ENCODE measurements at places on chromosomes 2 and 18.

GRCh38 chr2:186381573-186381972 lies 104.5 kb upstream of the ZC3H15 start:
- DNase-seq = no peak

DNA sequence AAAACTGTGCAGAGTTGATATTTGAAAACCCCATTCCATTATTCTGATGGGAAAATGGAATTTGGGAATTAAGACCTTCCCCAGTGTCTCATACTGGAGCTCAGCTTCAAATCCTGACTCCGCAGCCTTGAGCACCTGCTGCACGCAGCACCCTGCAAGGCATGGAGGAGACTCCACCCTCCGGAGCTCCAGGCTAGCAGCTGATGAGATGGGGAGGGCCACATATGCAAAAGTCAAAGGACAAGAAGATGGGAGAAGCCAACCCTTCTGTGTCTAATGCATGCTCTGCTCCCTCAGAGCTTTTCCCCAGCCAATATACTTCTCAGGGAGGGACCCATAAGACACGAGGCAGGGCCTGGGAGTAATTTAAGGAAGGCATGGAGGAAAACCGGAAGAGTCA lies 34.7 kb upstream of the TRIB2 start:
- DNase-seq = no peak

GRCh38 chr2:174939046-174939445 lies 66.1 kb downstream of the CHN1 start:
- peak; percentile 62 for DNase-seq

DNA sequence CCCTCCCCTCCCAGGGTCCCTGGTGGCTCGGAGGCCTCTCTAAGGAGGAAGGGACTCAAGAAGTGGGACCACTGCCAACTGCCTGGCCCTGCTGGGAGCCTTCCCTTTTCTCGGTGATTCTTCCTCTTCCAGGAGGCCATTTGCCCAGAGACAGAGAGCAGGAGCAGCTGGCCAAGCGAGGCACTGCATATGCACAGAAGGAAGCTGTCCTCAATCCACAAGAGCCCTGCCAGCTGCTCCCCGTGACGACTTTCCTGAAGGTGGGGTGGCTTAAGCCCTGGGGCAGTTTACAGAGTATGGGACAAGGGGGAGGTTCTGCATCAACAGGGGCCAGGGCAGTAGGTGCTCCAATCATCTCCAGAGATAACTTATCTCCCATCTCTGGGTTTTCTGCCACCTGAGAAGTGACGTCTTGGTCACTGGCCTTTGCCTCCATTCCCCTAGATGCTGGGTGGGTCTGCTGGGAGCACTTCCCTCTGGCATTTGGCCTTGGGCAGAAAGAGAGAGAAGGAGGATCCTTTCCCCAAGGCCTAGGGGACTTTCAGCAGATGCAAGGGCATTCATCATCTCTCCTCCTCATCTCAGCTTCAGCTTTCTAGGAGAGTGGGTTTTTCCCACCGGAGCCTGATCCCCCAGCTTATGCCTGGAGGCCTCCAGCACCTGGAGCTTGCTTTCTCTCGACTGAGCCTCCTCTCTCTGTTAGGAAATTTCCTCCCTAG lies 28.5 kb downstream of the CIB4 start:
- no peak for DNase-seq

- DNase-seq = no peak
Observed at GRCh38 chr2:64743739-64744330, 90.1 kb upstream of the SERTAD2 start.

DNA sequence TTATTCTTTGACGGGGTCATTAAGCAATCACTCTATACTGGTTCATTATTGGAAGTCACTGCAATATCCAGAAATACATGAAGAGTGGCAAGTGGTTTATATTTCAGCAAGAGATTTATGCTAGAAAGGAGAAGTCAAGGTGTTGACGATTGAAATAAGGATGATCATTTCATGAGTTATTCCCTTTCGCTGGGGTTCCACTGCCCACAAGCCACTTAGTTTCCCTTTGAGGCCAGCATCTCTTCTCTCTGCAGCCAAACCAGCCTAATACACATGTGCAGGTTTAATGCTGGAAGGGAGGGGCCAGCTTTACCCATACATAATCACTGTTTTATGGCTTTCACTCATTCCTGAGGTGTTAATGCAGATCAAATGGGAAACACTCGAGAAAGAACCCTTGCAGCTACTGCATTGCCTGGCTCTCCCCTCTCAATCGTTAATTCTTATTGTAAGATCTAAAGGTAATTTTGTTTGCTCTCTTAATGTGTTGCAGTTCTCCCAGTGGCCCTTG lies 108.4 kb downstream of the MEIS1 start:
- DNase-seq = no peak

DNA sequence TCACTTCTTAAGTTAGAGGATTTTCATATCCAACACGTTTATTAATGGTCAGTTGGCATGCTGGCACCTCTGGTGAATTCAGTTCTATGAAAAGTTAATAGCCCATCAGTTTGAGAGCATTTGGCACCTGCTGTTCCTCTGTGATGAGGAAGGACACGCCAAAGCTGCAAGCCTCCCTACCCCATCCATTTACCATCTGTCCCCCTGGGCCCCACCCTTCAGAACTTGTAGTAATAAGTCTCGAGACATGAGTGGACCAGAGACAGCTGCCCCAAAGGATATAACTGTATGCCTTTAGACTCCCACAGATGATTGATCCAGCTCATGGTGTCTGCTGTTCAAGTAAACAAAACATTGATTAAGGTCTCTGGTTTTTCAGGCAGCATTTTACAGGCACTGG lies 6.3 kb downstream of the OST4 start:
- no peak for DNase-seq

DNA sequence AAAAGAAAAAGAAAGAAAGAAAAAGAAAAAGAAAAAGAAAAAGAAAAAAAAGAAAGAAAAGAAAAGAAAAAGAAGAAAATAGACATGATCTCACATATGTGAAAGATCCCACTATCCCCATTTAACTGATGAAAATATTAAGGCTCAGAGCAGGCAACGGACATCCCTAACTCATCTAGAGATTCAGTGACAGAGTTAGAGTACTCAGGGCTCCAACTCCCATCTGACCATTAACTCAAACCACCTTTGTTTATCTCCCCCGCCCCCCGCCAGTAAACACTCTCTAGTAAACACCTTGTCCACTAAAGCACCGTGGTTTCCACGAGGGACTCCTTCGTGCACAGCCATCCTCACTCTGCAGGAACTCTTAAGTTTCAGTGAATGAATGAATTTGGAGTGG lies 142.9 kb downstream of the TGIF1 start:
- DNase-seq = no peak

GRCh38 chr2:20232837-20233207 lies 7.9 kb upstream of the SDC1 start:
- DNase-seq = no peak

- DNase-seq = no peak
Observed at GRCh38 chr2:67412424-67412823, 15.3 kb downstream of the ETAA1 start.

DNA sequence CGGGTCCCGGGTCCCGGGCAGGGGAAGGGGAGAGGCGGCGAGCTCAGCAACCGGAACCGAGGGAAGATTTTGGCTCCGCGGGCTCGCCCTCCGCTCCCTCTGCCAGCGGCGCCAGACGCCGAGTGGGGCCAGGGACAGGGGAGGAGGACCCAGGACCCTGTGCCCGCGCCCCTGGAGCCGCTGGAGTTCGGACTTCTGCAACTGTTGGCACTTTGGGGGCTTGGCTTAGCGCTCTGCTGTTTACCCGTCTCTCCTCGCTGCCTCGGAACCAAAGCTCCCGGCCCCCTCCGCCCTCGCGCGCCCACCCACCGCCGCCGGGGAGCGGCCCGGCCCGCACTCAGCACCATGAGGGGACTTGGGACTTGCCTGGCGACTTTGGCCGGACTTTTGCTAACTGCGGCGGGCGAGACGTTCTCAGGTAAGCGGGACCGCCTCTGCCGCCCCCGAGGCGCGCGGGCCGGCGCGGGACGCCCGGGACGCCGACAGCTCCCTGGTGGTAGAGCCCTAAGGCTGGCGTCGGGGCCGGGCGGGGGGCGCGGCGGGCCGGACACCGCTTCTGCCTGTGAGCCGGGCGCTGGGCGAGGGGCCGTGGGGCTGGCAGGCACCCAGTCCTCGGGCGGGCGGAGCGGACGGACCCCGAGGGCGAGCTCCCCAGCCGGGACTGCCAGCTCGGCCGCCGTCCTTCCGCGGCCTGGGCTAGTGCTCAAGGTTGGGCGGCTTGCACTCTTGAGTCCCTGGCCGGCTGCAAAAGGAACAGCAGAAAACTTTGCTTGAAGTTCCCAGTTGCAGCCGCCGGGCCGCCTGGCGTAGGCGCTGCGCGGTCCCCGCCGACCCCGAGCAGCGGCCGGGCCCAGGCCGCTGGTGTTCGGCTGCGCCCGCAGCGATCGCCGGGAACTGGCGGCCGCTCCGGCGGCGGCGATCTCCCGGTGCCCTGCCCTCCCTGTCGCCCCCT lies 634 bp downstream of the PTPRM start:
- peak; percentile 53 for DNase-seq

- DNase-seq = peak; percentile 8
Observed at GRCh38 chr2:159968279-159968900, 94.0 kb downstream of the PLA2R1 start.

- DNase-seq = no peak
Observed at GRCh38 chr2:70566464-70566863, 12.8 kb upstream of the TGFA start.

- peak; percentile 58 for DNase-seq
Observed at GRCh38 chr18:14976736-14977430, 228.9 kb downstream of the ANKRD30B start.

DNA sequence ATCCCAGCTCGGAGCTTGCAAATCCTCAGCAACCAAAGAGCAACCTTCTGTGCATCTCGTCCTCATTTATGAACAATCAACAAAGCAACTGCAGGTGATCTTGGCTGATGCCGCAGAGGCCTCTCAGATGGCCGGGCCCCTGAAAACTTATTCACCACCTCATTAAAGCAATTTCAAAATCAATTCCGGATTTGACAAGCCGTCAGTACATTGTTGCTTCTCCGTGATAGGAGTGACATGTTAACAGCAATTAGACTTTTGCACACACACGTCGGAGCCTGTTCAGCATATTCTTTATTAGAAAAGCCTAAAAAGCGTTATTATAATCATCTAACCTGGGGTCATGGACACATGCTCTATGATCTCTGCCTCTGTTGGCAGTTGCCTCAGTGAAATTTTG lies 183.1 kb upstream of the CXCR4 start:
- DNase-seq = no peak

DNA sequence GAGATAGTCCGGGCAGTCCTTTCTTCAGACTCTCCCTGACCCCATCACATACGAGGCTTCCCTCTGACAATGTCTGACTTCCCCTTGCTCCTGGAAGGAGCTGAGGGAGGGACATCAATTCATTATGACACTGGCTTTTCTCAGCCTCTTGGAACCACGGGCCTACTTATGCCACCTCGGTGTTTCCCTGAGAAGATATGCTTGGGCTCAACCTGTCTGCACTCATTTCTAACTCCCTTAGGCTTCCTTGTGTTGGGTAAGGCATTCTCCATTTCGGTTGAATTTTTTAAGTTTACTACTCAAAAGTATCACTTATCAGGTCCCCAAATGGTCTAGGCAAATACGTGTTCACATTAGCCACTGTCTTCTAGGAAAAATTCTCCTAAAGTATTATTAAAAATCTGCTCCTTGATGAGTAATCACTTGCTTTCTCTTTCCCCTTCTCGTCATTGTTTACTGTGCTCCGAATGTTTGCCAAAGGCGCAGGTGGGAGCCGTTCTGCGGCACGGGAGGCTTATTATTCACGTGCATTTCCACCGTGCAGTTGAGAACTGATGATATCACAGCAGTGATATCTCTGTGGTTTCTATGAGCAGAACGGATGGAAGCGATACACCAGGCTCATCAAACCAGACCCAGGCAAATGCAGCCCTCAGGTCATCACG lies 33.1 kb downstream of the ARL4C start:
- DNase-seq = no peak

DNA sequence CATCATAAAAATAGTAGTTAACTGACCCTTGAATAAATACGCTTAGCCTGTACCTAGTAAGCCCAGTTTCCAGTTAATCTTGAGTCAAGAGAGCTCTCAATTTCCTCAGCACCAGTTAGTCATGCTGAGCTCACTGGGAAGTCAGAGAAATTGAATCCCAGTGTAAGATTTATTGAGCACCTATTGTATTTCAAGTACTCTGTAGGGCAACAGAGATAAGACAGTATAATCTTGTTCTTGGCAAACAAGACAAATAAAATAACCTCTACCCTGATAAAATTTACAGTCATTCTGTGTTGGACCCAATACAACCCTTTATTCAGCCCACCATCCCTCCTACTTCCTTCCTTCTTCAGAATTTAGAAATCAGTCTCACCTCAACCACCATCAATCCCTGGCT lies 71.9 kb upstream of the NRP2 start:
- no peak for DNase-seq

- DNase-seq = no peak
Observed at GRCh38 chr2:42963452-42964068, 171.2 kb upstream of the HAAO start.

GRCh38 chr18:13392899-13393298 lies 174.3 kb downstream of the LDLRAD4 start:
- no peak for DNase-seq

DNA sequence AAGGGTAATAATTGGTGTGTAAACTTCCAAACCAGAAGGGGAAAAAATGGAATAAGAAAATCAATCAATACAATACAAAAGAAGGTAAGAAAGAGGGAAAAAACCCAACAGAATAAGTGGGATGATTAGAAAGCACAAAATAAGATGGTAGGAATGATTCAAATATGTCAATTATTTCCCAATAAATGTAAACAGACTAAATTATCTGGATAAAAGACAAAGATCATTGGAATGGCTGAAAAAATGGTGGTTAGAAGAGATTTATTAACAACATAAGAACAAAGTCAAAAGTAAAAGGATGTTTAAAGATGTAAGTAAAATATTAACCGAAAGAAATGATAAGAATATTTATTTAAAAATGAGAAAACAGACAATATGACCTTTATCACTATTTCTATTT lies 103.5 kb upstream of the YWHAQ start:
- no peak for DNase-seq

DNA sequence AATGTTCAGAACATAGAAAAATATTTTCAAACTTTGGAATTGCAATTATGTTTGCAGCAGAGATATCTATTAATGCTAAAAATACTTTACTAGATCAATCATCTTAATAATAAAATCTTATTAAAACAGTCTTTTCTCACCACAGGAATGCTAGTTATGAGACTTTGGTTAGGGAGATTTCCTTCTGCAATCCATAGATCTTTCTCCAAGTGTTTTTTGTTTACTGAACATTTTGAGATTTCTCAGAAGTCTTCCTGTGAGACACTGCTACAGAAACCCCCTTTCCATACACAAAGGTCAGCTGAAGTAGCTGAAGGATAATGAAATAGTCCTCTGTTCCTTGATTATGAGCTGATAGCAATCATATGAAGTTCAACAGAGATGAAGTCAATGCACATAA lies 59.4 kb upstream of the RAPH1 start:
- no peak for DNase-seq

- peak; percentile 53 for DNase-seq
Observed at GRCh38 chr2:196112418-196113034, 43.9 kb upstream of the DNAH7 start.

GRCh38 chr18:33700513-33700976 lies 122.5 kb downstream of the ASXL3 start:
- no peak for DNase-seq

- no peak for DNase-seq
Observed at GRCh38 chr18:52077251-52077983, 262.6 kb upstream of the DCC start.

GRCh38 chr2:26325851-26326250 lies 20.1 kb upstream of the SELENOI start:
- DNase-seq = no peak

- peak; percentile 44 for DNase-seq
Observed at GRCh38 chr2:197088694-197089093, 162.2 kb upstream of the PGAP1 start.
